ENCODE measurements at places on chromosomes 12 and 14.
A peak's percentile ranks its signal among the peaks of the same experiment; 100 is the strongest.

DNA sequence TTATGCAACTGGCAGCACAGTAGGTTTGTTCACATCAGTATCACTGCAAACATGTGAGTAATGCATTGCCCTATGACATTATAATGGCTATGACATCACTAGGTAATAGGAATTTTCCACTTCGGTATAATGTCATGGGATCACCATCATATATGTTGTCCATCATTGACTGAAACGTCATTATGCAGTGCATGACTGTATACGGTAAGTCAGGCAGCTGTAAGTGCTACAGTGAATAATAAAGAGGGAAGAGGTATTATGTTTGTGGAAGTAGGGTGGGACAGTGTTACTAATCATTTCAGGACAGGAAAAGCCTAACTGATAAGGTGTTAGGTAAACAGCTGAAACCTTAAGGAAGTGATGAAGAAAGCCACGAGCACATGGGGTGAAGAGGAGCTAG, 68.1 kb downstream of the ANO4 start:
- DNase-seq, result no peak

DNA sequence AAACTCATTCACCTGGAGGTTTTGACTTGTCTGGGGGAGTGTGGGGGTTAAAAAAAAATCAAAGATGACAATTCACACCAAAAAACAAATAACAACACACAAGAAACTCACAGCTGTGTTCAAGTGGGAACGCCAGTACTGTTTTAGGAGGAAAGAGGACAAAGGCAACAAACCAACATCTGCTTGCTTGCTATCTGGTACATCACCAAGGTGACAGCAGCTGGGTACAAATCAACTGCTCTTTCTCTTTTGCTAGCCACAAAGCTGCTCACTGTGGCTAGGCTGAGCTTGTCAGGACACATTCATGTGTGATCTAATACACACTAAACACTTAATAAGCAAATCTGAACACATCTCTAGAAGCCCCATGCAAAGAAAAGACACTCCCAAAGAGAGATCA, 128.0 kb upstream of the RAP1B start:
- DNase-seq, result no peak

DNA sequence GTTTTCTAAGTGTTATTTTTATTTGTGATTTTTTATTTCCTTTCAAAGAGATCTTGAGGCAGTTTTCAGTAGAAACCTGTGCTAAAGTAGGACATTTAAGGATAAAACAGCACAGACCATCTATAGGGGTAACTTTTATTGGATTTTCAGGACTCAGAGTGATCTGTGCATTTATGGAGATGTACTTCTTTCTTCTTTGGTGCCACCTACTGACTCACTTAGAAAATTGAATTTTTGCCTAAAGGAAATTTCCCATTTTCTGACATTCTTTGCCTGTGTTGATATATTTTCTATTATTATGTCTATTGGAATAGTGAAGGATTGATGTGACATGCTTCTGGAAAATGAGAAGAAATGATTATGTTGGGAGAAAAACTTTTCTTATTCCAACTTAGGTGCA, 113.0 kb downstream of the UNC79 start:
- DNase-seq, result no peak

GRCh38 chr12:85740186-85740585, 96.0 kb downstream of the RASSF9 start:
- peak; percentile 14 for DNase-seq

Measured in AG09319 (cell line).